ENCODE measurements at places on chromosomes 3 and 15.

DNA sequence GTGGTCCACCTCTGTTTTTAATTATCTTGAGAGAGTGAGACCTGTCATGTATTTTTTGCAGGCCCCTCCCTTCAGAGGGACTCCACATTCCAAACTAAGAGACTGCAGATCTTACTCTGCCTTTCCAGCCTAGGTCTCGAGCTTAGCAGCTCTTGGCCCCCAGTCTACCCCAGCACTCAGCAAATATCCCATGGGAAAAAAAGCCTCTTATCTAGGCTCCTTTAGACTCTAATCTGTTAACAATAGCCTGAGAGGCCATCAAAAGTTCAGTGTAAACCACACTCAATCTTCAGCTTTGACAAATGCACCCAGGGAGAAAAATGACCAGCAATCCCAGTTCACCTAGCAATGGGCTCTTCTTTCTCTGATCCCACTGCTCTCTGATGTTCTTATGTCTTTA is 8.6 kb upstream of the BLM start:
- DNase-seq, result no peak

GRCh38 chr15:47725906-47726305 is 8.6 kb downstream of the SEMA6D start:
- no peak for DNase-seq

GRCh38 chr3:49351521-49352011 is 6.6 kb downstream of the GPX1 start:
- DNase-seq, result no peak

DNA sequence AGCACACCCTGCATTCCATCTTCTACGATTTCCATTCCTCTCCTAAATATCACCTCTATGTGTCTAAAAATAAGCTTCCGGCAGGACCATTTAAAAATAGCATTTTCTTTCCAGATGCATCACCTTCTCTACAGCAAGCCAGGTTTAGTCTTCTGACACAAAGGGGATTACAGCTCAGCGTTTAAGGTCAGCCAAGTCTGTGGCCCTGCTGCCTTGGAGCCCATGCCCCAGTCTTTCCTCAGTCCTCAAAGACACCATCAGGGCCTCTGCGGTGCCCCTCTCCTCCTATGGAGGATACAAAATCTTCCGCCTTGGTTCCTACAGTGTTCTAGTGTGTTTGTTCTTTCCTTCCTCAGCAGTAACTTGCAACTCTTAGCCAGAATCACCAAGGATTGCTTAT is 3.8 kb downstream of the SELENOS start:
- no peak for DNase-seq

DNA sequence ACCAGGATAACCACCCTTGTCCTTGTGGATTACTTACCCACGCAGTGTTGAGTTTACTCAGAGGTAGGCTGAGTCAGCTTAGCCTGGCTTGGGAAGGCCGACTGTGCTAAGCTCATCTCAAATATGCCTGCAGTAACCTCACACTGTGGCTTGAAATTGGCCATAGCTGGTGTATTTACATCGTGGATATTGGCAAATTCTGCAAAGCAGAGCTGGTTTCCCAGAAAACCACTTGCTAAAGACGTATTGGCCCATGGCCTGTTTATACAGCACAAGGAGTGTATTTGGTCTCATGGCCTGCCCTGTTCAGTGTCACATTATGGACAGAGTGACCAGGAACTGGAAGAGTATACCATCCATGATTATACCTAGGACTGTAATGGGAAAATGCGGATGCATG is 170.5 kb upstream of the UBE3A start:
- no peak for DNase-seq

DNA sequence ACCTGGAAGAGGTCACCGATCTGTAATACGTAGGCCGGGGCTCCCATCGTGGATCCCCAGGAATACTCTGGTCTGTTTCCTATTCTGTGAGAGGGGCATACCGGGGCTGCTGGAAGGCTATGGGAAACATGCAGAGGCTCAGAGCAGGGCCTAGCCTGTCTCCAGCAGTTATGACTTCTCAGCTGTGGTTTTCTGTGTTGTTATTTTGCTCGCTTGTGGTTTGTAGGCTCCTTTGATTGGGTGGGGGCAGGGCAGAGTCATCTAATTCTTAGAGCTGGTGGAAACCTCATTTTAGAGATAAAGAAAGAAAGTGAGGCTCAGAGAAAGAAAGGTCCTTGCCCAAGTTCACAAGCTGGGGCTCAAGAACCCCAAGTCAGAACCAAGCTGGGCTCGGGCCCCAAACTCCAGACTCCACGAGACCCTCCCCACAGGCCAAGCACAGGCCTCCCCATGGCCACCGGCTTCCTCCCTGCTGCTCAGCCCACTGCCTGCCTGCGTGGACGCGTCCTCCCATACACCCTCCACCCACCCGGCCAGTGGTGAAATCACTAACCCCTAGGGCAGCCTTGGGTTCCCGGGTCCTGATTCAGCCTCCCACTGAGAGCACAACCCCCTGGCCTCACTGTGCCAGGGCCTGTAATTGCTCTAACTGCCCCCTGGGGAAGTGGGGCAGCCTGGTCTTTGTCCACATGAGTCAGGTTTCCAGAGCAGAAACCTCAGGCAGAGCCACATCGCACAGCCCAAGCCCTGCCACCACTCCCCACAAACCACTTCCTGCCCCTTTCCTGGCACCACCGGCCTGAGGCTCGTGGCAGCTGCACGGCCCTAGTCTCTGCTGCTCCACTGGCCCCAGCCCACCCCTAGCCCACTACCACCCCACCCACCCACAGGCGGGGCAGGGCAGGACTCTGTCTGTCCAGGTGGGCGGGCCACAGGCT is 270.8 kb downstream of the UACA start:
- DNase-seq, result no peak

- no peak for DNase-seq
Observed at GRCh38 chr3:183156266-183156665, 6.3 kb downstream of the LAMP3 start.

DNA sequence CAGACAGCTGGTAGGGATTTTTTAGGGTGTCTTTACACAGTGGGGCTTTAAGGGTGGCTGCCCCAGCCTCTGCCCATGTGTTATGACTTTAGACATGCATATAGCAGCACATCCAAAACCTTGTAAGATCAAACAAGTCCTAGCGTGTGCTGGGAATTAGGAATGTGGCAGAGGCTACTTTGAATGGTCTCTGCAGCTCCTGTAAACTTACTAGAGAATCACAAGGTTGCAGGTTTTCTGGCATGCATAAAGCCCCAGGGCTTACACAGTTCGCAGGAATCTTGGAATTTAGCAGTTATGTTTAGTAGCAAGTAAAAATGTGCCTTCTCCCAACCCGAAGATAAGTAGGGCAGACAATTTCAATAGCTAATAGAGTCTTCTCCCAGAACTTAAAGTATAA is 46.9 kb upstream of the COL6A6 start:
- DNase-seq, result no peak

- no peak for DNase-seq
Observed at GRCh38 chr3:122875547-122876127, 80.8 kb downstream of the SLC49A4 start.

GRCh38 chr15:65377105-65377975 is 462 bp downstream of the IGDCC3 start:
- no peak for DNase-seq

All from testis (tissue), 5 donors.